ENCODE measurements at places on chromosomes 2 and 18.

DNA sequence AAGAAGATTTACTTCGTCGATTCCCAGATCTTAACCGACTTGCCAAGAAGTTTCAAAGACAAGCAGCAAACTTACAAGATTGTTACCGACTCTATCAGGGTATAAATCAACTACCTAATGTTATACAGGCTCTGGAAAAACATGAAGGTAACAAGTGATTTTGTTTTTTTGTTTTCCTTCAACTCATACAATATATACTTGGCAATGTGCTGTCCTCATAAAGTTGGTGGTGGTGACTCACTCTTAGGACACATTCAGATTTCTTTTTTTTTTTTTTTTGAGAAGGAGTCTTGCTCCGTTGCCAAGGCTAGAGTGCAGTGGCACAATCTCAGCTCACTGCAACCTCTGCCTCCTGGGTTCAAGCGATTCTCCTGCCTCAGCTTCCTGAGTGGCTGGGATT, 26.8 kb downstream of the MSH2 start:
- DNase-seq: no peak

DNA sequence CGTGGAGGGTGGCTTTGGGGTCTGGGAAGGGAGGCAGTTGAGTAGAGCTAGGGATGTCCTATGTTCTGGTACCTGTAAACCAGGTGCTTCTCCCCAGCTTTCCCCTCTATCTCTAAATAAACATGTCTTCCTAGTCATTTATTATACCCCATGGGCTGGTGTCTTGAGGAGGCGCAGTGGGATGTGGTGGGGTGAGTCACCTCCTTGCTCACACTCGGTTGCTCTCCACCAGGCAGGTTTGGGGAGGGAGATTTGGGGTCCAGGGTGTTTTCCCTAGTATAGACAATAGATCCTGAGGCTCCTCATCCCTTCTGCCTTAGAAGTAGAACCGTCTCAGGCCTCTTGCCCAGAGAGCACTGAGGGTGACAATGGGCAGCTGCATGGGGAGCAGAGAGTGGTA, 5.1 kb downstream of the PSD4 start:
- DNase-seq: no peak

- DNase-seq: no peak
These were observed 1.8 kb downstream of the ASIC4 start for GRCh38 chr2:219515874-219516629.

GRCh38 chr2:161352719-161353118, 44.5 kb downstream of the PSMD14 start:
- no peak for DNase-seq

DNA sequence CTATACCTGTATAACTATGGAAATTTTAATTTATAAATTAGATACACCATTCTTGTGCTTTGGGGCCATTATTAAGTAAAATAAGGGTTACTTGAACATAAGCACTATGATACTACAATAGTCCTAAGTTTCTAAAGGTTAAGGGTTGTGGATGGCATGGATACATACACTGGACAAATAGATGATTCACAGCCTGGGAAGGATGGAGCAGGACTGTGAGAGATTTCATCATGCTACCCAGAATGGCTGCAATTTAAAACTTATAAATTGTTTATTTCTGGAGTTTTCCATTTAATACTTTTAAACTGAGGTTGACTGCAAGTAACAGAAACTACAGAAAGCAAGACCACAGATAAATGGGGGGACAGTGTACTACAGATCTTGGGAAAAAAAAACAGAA, 295.8 kb upstream of the ZNF804A start:
- DNase-seq: no peak

DNA sequence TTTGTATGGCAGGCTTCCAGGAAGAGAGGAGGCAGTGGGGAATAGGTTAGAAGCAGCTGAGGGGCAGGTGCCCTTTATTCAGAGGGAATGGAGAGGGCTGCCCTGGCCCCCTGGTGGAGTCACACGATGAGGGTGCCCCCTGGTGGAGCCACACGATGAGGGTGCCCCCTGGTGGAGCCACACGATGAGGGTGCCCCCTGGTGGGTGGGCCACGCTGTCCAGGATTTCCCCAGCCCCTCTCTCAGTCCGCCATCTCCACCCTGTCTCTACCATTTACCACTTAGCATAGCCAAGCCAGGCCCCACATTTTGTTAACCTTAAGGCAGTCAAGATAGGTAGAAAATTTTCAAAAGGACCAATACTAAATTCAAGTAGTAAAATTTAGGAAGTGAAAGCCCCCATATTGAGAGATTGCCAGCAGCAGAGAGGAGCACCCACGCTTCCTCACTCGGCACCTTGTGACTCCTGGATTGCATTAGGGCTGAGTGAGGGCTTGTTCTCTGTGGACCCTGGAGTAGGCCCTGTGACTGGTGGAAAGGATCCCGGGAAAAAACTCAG, 10.4 kb upstream of the FAM228A start:
- DNase-seq: peak; percentile 70

GRCh38 chr2:47065343-47065742, 89.8 kb downstream of the STPG4 start:
- DNase-seq: no peak

- DNase-seq: peak; percentile 21
These were observed 884.8 kb downstream of the EPHA4 start for GRCh38 chr2:220687231-220687843.
